ENCODE measurements at places on chromosomes 6 and 20.

GRCh38 chr6:20468209-20468608 is 66.0 kb upstream of the CDKAL1 start:
- no peak for DNase-seq

DNA sequence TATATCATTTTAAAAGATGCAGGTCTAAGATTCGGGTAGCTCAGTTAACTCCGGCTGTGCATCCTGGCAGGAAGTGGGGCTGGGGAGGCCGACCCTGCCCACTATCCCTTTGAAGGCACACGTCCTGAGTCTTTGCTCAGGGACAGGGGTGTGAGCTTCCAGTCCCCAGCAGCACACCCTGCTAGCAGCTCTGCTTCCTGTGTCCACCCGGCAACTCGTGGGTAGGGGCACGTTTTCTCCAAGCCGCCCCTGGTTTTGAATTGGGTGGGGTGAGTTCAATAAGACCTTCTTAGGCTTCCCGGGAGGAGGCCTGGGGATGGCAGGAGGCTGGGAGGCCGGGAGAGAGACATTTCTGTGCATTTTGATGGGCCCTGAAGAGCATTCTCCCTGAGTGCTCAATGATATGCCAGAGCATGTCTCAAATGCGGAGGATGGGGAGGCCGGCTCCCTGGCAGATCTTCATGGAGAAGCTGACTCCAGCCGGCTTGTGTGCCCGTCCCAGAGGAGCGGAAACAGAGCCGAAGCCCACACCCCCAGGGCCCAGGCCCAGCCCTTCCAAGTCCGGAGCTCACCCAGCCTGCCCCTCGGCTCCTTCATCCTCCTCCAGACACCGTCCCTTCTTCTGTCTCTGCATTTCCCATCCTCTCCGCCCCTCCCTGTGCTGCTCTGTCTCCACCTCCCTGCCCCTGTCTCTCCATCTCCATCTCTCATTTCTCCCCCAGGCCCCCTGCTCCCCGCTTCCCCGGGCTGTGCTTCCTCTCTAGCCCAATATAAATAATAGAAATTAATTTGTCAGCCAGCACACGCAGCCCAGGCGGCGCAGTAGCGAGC is 36.3 kb upstream of the ZFAND3 start:
- DNase-seq, result no peak

GRCh38 chr6:44064089-44064947 is 62.9 kb downstream of the MRPL14 start:
- DNase-seq, result no peak

- no peak for DNase-seq
These were observed 41.7 kb upstream of the NAA20 start for GRCh38 chr20:19975436-19975799.

DNA sequence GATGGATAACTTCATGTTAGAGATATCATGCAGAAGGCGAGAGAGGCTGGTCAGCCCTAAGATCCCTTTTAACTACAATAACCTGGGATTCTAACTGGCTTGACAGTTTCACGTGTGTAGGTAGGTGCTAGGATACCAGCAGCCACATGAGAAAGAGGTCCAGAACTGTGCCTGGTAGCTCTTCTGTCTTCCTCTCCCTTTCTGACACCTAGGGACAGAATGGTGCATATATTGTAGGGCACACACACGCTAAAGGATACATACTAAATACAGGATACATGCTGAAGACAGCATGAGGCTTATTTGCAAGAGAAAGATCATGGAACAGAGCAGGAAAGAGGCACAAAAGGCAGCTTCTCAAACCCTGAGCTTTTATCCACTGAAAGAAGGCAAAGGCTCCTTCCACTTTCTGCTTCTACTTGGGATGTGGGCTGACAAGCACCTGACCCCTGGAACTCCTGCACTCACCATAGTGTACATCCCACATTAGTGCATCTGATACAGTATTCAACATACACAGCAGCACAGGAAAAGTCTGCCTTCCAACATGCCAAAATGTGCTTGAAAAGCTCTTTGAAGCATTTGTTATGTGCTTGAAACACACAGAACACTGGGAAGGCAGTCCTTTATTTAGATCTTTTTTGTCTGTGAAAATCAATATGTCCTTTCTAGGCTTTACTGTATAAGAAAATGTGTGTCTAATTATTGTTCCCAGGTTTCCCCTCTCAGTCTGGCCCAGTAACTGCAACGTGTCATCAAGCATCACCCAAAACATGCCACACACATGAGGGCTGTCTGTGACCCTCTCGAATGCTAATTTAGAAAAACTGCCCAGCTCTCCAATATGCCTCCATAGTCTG is 3.2 kb downstream of the SLC22A23 start:
- DNase-seq, result no peak

Data from central memory CD8-positive, alpha-beta T cell (primary cell).